ENCODE measurements at places on chromosomes 11 and 22.

DNA sequence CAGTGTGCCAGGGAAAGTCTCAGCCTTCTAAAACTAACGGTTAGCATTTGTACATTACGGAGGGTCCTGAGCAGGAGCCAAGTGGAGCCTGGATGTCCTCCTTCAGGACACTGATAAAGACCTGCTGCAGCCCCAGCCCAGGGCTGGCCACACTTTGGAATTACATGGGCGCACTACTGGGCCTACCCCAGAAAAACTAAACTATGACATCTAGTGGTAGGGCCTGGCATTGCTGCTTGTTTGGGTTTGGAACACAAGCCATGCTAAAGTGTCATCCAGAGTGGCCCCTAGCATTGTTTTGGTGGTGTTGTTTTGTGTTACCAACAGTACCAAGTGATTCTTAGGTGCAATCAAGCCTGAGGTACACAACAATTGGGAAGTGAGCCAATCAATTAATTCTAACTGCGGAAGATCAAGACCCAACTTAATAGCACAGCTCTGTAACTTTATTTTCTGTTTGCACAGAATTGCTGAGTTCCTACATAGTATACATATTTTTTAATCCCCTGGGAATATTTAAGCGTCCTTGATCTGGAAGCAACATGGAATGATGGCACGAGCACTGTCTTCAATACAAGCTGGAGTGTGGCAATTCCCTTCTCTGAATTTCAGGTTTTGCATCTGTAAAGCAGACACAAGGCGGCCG is 340.7 kb downstream of the LARGE1 start:
- no peaks in the 10 kb centered on the region for H3K36me3 ChIP-seq
- no peaks in the 10 kb centered on the region for H3K4me1 ChIP-seq
- H3K4me3 ChIP-seq: no peak overlapping the region
- H3K27me3 ChIP-seq: no peaks in the 10 kb centered on the region
- peak; percentile 60 for DNase-seq

DNA sequence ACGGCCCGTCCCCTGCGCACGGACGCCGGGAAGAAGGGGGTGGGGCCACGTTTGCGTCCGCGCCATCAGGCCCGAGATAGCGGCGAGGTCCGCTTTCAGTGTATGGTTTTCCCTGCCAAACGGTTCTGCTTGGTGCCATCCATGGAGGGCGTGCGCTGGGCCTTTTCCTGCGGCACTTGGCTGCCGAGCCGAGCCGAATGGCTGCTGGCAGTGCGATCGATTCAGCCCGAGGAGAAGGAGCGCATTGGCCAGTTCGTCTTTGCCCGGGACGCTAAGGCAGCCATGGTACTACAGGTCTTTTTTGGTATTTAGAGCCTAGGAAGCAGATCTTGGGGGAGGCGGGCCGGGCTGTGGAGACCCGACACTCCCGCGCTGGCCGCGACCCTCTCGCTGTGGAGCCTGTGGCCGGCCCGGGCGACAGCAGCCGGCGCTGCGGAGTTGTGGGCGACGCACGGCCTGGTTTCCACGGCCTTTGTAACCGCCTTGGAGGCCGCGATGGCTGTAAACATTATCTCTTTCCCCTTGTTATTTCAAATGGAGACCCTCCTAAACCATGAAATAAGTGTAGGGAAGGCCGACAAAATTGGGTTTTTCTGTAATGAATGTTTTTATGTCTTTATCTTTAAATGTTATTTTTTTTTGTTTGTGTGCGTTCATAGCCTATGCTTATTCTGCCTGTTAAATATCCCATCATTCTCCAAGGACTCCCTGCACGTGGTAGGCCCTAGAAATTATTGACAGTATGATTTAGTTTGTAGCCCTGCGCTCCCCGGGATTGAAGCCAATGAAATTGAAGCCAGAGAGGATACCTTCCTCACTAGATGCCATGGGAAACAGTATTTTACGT is at the start of gene AASDHPPT:
TSS of gene AASDHPPT (plus strand) at position 54 of the 847 bp plus-strand sequence. CDS start at position 103, 49 bp downstream.
- DNase-seq: no peak
- peaks cover 3% of the 10 kb centered on the region for H3K36me3 ChIP-seq
- peak within 1 kb of the TSS; percentile 95 for H3K4me3 ChIP-seq
- no peaks in the 10 kb centered on the region for H3K4me1 ChIP-seq

- H3K4me3 ChIP-seq: peak overlapping the region; percentile 64
- DNase-seq: no peak
- no peak overlapping the region for H3K27ac ChIP-seq
- no peaks in the 10 kb centered on the region for H3K4me1 ChIP-seq
These were observed 2.0 kb downstream of the TENM4 start for GRCh38 chr11:79438631-79439409.

GRCh38 chr11:28981381-28981780 is 873.2 kb downstream of the METTL15 start:
- no peak overlapping the region for H3K27ac ChIP-seq
- no peak overlapping the region for H3K4me3 ChIP-seq
- no peaks in the 10 kb centered on the region for H3K27me3 ChIP-seq
- H3K36me3 ChIP-seq: no peaks in the 10 kb centered on the region
- DNase-seq: no peak

- H3K27ac ChIP-seq: no peak overlapping the region
- H3K27me3 ChIP-seq: peaks cover 25% of the 10 kb centered on the region
- no peak overlapping the region for H3K4me3 ChIP-seq
- H3K4me1 ChIP-seq: no peaks in the 10 kb centered on the region
- peak; percentile 67 for DNase-seq
These were observed 9.3 kb downstream of the INS start for GRCh38 chr11:2151500-2152257.

DNA sequence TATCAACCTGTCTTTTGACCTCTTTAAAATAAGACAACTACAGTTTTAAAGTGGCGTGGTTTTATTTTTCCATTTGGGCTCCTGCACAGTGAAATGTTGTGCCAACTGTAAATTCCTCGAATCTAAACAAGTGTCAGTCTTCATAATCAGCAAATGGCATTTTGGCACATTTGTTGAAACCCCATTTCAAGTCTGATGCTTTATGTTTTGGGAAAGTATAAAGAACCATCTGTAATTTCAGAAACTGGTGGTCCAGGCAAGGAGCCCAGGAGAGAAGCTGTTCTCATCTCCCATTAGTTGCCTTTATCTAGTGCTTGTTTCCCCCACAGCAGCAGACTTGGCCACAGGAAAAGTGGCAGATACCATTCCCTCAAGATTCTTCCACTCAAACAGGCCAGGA is 32.7 kb downstream of the VWA5A start:
- no peaks in the 10 kb centered on the region for H3K36me3 ChIP-seq
- no peaks in the 10 kb centered on the region for H3K27me3 ChIP-seq
- H3K4me3 ChIP-seq: no peak overlapping the region
- DNase-seq: no peak

DNA sequence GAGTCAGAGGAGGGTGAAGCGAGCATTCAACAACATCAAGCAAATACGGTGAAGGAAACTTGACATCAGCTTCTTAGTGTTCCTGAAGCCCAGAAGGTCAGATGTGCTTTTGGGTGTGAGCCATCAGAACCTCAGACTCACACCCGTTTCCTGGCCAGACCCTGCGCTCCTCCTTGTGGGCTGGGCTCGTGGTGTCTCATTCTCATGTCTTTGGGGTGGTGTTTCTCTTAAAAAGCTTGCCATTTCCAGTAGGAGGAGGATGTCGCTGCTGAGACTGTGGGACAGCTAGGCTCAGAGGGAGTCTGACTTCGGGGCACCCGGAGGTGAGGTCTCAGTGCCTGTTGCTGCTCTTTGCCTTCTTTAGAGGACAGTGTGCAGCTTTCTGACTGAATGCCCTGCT is 24.2 kb downstream of the PPFIBP2 start:
- DNase-seq: no peak
- no peaks in the 10 kb centered on the region for H3K4me1 ChIP-seq
- H3K27ac ChIP-seq: no peak overlapping the region
- no peaks in the 10 kb centered on the region for H3K36me3 ChIP-seq
- H3K27me3 ChIP-seq: no peaks in the 10 kb centered on the region
- no peak overlapping the region for H3K4me3 ChIP-seq

DNA sequence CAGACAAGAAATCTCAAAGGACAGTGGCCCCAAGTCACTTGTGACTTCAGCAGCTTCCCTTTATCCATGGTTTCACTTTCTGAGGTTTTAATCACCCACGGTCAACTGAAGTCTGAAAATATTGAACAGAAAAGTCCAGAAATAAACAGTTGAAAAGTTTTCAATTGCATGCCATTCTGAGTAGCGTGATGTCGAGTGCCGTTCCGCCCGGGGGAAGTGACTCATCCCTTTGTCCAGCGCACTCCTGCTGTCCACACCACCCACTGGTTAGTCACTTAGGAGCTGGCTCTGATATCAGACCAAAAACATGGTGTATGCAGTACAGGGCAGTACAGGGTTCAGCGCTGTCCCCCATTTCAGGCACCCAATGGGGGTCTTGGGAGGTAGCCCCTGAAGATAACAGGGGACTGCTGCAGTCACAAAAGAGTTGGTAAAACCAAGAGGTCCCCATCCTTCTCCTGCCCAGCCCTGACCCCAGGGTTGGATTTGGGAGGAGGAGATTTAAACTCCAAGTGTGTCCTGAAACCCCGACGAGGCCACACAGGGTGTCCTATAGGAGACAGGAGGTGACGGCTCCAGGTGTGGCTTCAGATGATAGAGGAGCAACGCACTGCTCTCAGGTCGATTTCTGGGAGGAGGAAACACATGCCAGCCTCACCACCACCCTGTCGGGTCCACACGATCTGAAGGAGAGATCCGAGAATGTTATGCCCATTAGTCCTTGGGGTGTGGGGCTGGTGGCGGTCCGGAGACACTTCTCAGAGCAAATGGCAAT is 390.1 kb downstream of the CTTN start:
- no peak overlapping the region for H3K4me3 ChIP-seq
- no peaks in the 10 kb centered on the region for H3K36me3 ChIP-seq
- H3K27ac ChIP-seq: no peak overlapping the region
- H3K4me1 ChIP-seq: no peaks in the 10 kb centered on the region
- no peaks in the 10 kb centered on the region for H3K27me3 ChIP-seq
- no peak for DNase-seq

DNA sequence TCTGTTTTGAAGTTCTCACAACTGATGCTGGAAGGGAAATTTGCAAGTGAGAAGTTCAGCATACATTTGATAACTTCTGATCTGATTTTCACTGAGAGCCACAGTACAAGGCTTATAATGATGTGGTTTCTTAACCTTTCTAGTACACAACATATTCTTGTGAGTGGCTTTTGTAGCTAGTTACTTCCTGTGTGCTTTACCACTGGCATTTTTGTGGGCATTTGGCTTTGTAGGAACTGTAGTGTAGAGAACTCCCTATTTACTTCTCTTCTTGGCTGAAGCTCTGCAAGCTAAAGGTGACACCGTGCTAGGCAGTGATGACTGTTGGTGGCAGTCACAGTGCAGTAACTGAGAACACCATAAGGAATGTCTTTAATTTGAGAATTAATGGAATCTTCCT is 14.9 kb downstream of the USP47 start:
- H3K4me3 ChIP-seq: no peak overlapping the region
- H3K36me3 ChIP-seq: no peaks in the 10 kb centered on the region
- H3K27me3 ChIP-seq: no peaks in the 10 kb centered on the region
- no peaks in the 10 kb centered on the region for H3K4me1 ChIP-seq
- no peak overlapping the region for H3K27ac ChIP-seq

DNA sequence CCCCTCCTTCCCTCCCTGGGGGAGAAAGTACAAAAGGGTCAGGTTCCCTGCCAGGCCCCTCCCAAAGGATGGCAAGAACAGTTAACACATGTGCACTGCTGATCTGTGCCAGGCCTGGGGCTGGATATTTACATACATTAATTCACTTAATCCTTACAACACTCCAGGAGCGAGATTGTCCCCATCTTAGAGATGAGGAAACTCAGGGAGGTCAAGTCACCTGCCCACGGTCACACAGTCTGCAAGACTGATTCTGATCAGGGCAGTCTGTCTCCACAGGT is 36.5 kb downstream of the NECTIN1 start:
- H3K36me3 ChIP-seq: no peaks in the 10 kb centered on the region
- no peak for DNase-seq
- no peaks in the 10 kb centered on the region for H3K27me3 ChIP-seq

GRCh38 chr11:70142221-70142875 is 60.7 kb upstream of the FADD start:
- no peaks in the 10 kb centered on the region for H3K36me3 ChIP-seq
- DNase-seq: no peak

GRCh38 chr11:92225568-92226330 is 1.1 kb downstream of the FAT3 start:
- no peak overlapping the region for H3K27ac ChIP-seq
- H3K36me3 ChIP-seq: no peaks in the 10 kb centered on the region
- H3K4me1 ChIP-seq: peaks cover 6% of the 10 kb centered on the region
- DNase-seq: no peak

- H3K27ac ChIP-seq: no peak overlapping the region
- H3K27me3 ChIP-seq: no peaks in the 10 kb centered on the region
- no peaks in the 10 kb centered on the region for H3K4me1 ChIP-seq
These were observed 3.5 kb downstream of the OSM start for GRCh38 chr22:30262917-30263741.

DNA sequence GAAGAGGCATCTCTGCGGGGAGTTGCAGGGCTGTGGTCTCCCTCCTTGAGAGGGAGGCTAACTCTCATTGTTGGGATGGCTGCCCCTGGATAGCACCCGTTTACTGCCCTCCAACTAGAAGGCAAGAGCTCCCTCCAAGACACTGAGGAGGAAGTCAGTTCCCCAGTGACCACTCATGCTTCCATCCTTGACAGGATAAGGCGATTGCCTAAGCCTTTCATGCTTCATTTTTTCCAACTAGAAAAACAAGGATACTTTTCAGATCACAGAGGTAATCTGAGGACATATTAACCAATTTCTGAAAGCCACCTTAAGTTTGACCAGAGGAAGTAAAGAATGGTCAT is 186.6 kb downstream of the MAML2 start:
- peaks cover 4% of the 10 kb centered on the region for H3K4me1 ChIP-seq
- no peak overlapping the region for H3K4me3 ChIP-seq
- H3K27me3 ChIP-seq: no peaks in the 10 kb centered on the region
- no peaks in the 10 kb centered on the region for H3K36me3 ChIP-seq
- H3K27ac ChIP-seq: no peak overlapping the region

DNA sequence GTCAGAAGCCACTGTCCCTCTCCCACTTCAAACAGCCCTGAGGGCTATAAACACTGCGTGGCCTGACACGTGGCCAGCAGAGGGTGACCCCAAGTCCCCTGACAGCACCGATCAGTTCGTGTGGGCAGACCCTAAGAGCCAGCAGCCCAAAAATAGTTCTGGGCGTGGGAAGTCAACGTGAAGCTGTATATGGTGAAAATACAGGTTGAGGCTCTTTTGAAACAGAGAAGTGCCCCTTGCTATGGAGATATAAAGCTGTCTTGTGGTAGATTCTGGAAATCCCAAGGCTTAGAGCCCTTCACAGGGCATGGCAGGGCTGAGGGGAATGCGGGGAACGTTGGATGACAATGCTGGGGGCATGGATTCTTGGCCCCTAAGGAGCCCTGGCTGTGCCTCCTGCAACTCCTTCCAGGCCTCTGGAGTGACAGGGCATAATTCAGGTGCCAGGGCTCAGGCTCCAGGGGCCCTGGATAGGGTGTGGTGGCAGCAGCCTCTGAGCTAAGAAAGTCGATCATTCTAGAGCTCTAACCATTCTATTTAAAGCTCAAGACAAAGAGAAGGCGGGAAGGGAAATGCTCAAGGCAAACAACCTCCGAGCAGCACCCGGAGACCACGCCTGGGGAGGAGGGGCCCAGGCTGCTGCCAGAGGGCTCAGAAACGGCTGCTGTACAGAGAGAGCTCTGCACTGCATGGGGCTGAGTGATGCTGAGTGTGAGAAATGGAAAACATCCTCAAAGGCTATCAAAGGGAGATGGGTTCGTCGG is 60.4 kb upstream of the CD5 start:
- H3K27ac ChIP-seq: no peak overlapping the region
- H3K36me3 ChIP-seq: no peaks in the 10 kb centered on the region
- no peak overlapping the region for H3K4me3 ChIP-seq
- no peak for DNase-seq

GRCh38 chr11:953512-953911 is 27.8 kb downstream of the AP2A2 start:
- H3K4me3 ChIP-seq: no peak overlapping the region
- peaks cover 6% of the 10 kb centered on the region for H3K4me1 ChIP-seq
- no peak overlapping the region for H3K27ac ChIP-seq
- no peaks in the 10 kb centered on the region for H3K36me3 ChIP-seq
- DNase-seq: no peak

All from iPS DF 6.9 (cell line).